ENCODE measurements at places on chromosomes 2 and 18.

DNA sequence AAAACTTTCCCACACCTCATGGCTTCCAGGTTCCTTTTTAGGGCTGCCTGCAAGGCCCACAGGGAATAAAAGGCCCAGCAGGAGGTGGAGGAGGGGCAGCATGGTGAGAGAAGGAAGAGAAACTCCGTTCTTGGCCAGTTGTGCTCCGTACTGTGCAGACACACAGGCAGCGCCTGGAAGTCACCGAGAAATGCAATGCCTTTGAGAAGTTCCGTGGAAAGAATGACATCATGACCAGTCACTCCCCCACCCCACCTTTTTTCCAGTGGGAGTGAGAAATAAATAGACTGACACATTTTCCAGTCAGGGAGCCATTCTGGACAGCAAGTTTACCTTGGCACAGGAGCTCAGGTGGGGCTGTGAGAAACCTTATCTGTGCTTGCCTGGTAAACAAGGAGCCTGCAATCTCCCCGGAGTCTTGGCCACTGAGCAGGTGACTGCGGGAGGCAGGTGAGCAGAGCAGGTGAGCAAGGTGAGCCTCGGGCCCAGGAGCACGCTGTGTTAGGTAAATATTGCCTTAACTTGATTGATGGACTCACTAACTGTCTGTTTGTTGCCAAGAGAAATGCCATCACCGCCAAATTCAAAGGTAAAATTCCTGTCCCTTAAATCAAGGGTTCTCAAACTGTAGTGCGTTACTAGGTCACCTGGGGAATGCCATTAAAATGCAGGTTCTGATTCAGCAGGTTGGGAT, 13.5 kb upstream of the LBH start:
- DNase-seq, result no peak
- no peaks in the 10 kb centered on the region for H3K27me3 ChIP-seq

DNA sequence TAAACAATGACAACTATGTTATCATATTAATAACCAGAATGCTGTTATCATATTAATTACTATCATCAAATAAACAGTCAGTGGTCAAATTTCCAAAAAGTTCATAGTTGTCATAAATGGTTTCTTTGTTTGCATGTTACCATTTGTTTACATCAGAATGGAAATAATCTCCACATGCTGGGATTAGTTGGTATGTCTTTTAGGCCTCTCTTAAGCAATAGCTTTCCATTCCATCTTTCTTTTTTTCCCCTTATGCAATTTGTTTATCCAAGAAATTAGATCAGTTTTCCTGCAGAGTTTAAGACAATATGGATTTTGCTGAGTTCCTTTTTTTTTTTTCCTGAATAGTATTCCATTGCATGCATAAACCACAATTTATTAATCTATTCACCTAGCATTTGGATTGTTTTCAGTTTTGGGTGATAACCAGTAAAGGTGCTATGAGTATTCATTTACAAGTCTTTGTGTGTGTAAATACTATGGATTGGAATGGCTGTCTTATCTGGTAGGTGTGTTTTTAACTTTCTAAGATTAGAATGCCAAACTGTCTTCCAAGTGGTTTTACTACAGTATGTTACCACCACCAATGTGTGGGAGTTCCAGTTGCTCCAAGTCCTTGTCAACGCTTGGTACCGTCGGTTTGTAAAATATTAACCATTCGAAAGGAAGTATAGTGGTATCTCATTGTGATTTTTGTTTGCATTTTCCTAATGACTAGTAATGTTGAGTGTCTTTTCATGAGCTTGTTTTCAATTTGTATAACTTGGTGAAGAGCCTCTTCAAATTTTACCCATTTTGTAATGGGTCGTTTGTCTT, 33.3 kb upstream of the TXNDC2 start:
- DNase-seq, result no peak
- H3K27me3 ChIP-seq, result no peaks in the 10 kb centered on the region
- H3K36me3 ChIP-seq, result no peaks in the 10 kb centered on the region
- H3K4me1 ChIP-seq, result peaks cover 60% of the 10 kb centered on the region

- no peaks in the 10 kb centered on the region for H3K27me3 ChIP-seq
- DNase-seq, result peak; percentile 82
- H3K4me3 ChIP-seq, result no peak overlapping the region
- H3K27ac ChIP-seq, result no peak overlapping the region
- H3K4me1 ChIP-seq, result peaks cover 12% of the 10 kb centered on the region
- H3K36me3 ChIP-seq, result no peaks in the 10 kb centered on the region
Observed at GRCh38 chr2:240925568-240926515, 19.7 kb downstream of the CROCC2 start.

DNA sequence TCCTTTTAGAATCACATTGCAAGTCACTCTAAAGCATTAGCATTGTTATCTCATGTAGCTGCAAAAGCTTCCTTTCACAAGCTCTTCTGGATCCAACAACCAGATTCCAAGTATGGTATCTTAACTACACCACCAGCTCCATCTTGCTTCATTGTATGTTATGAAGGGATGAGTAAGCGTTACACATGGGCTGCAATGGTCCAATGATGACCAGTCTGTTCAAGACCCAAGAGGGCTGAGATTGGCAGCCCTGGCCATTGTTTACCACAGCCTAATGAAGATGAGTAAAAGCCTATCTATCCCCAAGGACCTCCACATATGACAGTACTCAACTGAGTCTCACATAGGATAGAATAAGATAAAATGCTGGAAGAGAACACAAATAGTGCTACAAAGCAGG, 6.3 kb downstream of the CFLAR start:
- no peak overlapping the region for H3K4me3 ChIP-seq
- no peak for DNase-seq
- H3K4me1 ChIP-seq, result peaks cover 83% of the 10 kb centered on the region
- no peaks in the 10 kb centered on the region for H3K36me3 ChIP-seq

GRCh38 chr2:144559681-144560080, 39.8 kb upstream of the ZEB2 start:
- H3K36me3 ChIP-seq, result no peaks in the 10 kb centered on the region
- H3K4me1 ChIP-seq, result no peaks in the 10 kb centered on the region
- H3K27me3 ChIP-seq, result no peaks in the 10 kb centered on the region
- no peak for DNase-seq
- H3K27ac ChIP-seq, result no peak overlapping the region

GRCh38 chr2:62263076-62263715, 67.3 kb downstream of the B3GNT2 start:
- H3K27me3 ChIP-seq, result no peaks in the 10 kb centered on the region
- H3K36me3 ChIP-seq, result no peaks in the 10 kb centered on the region
- no peaks in the 10 kb centered on the region for H3K4me1 ChIP-seq
- no peak overlapping the region for H3K4me3 ChIP-seq
- no peak overlapping the region for H3K27ac ChIP-seq
- no peak for DNase-seq

All from vagina (tissue), 2 donors.